ENCODE measurements at places on chromosomes 6 and 20.
A peak's percentile ranks its signal among the peaks of the same experiment; 100 is the strongest.

DNA sequence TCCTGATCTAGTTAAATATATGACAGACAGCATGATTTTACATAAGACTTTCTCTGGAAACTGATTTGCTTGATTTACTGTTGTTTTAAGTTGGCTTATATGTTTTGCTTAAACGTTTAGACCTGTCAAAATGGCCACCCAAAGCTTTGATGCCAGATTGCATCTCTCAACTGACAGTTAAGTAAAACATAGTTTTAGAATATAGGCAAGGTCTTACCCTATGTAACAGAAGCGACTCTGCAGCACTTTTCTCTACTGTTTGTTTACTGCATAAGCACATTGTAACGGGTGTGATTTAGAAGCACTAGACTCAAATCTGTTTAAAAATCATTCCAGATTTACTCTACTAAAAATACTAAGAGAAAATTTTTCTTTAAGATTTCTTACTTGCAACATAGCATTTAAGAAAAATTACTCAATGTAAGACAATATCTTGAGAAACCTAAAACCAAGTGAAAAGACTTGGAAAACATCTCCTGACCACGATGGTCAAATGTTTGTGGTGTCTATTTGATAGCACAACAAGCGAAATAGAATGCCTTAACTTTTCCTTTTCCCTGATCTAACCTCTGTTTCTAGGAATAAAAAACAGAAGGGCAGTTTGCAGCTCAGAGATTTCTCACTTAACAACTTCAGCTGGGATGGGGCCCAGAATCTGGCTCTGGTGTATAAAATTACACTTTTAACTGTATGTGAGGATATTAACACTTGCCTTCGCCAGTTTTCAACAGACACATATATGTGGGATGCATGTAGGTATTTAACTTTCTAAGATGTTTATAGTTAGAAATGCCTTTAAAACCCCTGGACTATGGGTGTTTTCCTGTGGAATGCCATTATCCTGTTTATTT, 47.4 kb downstream of the AIG1 start:
- no peak for DNase-seq

- DNase-seq: no peak
Measured at GRCh38 chr6:75492386-75493153, 1.0 kb downstream of the FILIP1 start.

DNA sequence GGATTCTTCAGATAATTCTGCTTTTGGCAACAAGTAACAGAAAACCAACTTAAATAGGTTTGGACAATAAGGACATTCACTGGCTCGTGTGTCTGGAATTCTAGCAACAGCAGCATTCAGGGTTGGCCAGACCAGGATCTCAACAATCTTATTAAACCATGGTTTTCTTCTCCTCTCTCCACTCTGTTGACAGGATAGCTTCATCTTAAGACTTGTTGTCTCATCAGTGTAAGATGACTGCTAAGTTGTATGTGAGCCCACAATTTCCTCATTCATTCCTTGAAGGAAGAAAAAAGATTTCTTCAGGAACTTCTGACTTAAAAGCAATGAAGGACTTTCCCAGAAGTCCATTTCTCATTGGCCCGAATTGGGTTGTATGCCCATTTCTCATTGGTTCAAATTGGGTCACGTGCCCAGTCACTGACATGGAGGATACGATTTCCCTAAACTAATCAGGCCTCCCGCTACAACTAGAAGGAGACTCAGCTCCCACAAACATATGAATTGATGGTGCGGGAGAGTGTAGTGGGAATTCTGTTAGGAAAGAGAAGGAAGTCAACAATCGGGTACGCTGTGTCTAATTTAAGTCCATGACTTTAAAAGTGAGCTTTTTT, 83.7 kb downstream of the SLC22A3 start:
- no peak for DNase-seq

GRCh38 chr20:60268491-60268890, 310.3 kb downstream of the CDH26 start:
- DNase-seq: no peak

- DNase-seq: no peak
Measured at GRCh38 chr6:53731866-53732636, 62.8 kb upstream of the LRRC1 start.

GRCh38 chr6:157036245-157036711, 259.1 kb downstream of the ARID1B start:
- no peak for DNase-seq

DNA sequence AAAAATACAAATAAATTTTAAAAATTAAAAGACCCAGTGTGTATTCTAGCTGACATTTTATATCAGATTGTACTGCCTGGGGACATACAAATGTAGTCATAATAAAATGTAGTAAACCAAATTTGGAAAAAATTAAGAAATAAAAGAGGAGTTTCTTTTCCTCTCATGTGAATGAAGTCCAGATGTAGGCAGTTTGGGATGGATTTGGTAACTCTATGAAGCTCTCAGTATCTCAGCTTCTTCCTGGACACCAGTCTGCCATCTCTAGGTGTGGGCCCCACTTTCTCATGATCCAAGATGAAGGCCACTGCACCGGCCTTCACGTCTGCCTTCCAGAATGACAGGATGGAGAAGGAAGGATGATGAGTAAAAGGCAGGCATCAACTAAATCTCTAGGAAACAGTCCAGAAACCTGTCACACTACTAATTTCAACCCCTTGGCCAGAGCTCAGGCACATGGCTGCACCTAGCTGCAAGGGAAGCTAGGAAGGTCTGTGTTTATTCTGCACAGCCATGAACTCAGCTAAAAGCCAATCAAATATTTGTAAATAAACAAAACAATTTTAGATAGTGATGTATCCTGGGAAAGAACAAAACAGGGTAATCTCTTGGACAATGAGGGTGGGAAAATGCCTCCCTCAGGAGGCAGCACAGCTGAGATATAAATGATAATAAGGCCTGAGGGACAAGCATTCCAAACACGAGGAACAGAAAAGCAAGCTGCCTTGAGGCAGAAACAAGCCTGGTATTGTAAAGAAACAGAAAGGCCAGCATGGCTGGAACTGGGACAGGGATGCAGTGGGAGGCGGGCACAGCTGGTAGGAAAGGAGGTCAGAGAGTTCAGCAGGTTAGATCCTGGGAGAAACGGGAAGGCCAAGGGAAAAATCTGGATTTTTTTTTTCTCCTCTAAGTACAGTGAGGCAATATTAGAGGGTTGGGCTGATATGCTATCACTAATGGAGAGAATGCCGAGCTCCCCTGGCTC, 88.5 kb upstream of the PTPN1 start:
- no peak for DNase-seq

DNA sequence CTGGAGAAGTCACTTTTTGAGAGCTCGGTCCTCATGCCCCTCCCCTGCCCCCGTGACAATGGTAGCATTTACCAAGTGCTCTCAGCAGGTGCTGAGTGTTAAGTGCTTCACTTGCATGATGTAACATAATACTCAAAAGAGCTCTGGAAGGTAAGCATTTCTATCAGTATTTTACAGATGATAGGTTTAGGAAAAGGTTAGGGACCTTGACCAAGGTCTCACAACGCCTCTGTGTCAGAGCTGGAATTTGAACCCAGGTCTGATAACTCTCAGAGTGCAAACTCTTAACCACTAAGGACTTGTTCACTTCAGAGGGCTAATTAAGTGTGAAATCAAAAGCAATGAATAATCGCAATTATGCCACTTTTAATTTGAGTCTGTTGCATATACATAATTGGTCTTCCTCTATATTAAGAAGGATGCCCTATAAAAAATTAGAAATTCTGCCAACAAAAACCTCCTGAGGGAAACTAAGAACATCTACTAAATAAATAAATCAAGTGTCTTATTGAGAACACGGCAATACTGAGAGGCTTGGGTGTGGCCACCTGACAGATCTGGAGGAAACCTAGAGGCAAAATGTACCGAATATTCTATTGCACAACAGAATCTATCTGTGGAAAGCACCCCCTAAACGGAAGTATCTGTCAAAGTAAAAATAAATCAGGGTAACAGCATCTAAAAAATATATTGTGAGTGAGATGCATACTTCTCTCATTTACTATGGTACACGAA, 109.8 kb downstream of the BACH2 start:
- no peak for DNase-seq

GRCh38 chr6:116971959-116972358, 94.9 kb downstream of the RFX6 start:
- peak; percentile 52 for DNase-seq

DNA sequence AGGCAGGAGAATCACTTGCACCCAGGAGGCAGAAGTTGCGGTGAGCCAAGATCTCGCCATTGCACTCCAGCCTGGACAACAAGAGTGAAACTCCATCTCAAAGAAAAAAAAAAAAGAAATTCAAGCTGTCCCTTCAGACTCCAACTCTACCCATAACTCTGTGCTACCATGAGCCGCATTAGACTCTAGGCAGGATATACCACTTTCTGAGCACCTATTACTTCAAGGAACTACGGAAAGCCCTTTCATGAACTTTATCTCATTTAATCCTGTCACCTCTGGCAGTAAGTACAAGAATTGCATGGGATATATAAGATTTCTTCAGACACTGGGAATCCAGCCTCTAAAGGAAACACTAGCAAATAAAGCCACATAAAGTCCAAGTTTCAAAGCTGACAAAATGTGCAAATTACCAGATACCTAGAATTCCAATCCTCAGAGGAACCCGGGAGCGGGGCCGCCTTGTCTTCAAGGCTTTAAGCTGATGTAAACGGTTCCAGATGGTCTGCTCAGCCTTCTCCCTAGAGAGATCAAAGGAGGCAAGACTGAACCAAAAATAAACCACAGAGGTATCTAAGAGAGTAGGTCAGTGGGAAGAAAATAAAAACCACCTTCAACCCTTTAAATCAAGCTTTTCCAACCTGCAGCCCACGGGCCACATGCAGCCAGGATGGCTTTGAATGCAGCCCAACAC, 9.4 kb downstream of the CDK5RAP1 start:
- no peak for DNase-seq

DNA sequence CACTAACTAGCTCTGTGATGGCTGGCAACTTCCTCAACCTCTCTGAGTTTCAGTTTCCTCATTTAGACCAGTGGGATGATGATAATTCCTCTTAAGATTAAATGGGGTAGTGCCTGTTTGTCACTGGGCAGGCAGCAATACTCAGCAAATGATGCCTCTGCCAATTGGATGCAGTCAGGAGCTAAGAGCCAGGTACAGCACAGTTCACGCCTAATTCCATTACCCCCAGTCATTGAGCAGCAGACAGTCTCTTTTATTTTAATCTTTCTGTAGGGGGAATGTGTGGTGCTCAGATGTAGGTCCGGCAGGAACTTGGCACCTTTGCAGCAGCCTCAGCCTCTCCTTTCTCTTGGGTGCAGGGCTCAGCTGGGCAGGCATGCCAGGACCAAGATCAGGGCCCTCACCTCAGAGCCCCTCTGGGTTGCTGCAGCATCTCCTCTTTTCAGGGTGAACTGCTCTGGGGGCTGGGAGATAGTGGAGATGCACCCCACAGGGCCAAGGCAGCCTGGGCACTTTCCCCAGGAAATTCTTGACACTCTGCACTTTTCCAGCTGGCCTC, 243.8 kb downstream of the LRFN2 start:
- DNase-seq: no peak

GRCh38 chr6:87791485-87791884, 89.5 kb upstream of the AKIRIN2 start:
- no peak for DNase-seq

DNA sequence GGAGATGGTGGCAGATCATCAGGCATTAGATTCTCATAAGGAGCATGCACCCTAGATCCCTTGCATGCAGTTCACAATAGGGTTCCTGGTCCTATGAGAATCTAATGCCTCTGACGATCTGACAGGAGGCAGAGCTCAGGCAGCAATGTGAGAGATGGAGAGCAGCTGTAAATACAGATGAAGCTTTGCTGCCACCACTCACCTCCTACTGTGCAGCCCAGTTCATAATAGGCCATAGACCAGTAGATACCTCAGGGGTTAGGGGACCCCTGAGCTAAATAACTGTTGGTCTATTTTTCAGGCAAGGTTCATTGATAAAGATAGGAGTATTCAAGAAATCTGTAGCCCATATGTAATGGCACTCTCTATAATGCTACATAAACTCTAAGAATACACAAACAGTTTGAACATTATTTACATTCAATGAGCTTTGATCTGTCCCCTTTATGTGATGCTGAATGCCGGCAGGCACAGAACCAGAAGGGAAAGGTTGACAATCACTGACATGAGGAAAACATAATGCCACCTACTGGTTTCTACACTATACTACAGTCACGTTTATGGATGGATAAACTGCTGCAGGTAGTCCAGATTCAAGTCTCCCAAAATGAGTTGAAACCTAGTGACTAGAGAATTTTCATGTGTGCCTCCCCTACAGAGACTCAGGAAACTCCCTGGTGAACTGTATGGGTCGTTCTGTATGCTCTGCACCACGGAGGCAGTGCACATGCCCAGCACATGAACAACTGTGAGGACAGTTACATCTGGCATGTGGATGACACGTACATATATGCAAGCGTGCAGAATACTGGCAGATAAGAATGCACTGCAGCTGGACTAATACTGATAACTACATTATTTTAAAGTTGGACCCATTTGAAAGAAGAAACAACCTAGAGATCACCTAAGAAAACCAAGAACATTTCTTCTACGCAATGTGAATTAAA, 72.0 kb downstream of the DST start:
- peak; percentile 40 for DNase-seq

DNA sequence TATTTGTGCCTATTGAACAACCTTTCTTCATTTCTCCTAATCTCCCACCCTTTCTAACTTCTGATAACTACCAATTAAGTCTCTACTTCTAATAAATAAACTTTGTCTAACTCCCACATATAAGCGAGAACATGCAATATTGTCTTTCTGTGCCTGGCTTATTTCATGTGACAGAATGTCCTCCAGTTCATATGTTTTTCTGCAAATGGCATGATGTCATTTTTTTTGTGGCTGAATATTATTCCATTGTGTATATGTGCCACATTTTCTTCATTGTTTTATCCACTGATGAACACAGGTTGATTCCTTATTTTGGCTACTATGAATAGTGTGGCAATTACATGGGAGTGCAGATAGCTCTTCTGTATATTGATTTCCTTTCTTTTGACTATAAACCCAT, 1041.5 kb upstream of the MANEA start:
- DNase-seq: no peak

GRCh38 chr6:1593958-1594314, 15.8 kb upstream of the FOXC1 start:
- DNase-seq: no peak

GRCh38 chr6:165767228-165767627, 104.2 kb upstream of the PDE10A start:
- no peak for DNase-seq

All from SHP77 (cell line).